ENCODE measurements at places on chromosomes 5 and 9.

DNA sequence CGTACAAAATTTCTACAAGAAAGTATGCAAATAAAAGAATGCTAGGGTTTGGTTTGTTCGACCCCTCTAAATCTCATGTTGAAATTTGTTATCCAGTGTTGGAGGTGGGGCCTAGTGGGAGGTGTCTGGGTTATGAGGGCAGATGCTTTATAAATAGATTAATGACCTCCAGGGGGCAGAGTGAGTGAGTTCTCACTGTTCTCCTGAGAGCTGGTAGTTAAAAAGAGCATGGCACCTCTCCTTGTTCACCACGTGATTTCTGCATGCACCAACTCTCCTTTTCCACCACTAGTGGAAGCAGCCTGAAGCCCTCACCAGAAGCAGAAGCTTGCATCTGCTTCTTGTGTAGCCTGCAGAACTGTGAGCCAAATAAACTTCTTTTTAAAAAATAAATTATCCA, 50.4 kb upstream of the FAM170A start:
- DNase-seq, result no peak

- DNase-seq, result no peak
Observed at GRCh38 chr5:61438298-61438970, 106.4 kb downstream of the ZSWIM6 start.

DNA sequence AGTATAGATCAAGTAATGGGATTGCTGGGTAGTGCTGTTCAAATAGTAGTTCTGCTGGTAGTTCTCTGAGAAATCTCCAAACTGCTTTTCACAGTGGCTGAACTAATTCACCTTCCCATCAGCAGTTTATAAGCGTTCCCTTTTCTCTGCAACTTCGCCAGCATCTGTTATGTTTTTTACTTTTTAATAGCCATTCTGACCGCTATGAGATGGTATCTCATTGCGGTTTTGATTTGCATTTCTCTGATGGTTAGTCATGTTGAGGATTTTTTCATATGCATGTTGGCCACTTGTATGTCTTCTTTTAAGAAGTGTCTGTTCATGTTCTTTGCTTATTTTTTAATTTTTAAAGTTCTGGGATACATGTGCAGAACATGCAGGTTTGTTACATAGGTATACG, 279.2 kb upstream of the NREP start:
- DNase-seq, result no peak

DNA sequence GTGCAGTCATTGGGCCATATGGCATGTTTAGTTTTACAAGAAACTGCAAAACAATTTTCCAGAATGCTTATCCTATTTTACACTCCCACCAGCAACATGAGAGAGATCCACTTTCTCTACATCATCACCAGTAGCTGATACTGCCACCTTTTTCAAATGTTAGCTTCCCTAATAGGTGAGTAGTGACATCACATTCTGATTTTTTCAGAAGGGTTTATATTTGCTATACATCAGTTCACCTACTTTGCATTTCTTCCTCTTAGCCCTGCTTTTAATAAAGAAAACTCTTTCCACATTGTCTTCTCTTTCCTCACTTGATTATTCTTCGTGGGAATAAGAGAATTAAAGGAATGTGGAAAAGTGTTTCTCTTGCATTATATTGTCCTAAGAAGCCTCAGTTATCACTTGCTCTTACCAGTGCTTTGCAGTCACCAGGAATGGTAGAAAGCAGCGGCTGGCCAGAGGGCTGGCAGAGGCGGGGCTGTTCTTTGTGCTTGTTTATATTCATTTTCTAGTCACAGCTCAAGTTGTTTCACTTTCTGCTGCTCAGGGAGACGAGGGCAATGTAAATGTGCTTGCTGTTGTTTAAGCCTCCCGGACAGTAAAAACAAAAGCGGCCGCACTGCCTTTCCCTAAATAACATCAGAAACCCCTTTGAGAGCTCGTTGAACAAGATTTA, 164.8 kb downstream of the HSD17B3 start:
- peak; percentile 23 for DNase-seq

DNA sequence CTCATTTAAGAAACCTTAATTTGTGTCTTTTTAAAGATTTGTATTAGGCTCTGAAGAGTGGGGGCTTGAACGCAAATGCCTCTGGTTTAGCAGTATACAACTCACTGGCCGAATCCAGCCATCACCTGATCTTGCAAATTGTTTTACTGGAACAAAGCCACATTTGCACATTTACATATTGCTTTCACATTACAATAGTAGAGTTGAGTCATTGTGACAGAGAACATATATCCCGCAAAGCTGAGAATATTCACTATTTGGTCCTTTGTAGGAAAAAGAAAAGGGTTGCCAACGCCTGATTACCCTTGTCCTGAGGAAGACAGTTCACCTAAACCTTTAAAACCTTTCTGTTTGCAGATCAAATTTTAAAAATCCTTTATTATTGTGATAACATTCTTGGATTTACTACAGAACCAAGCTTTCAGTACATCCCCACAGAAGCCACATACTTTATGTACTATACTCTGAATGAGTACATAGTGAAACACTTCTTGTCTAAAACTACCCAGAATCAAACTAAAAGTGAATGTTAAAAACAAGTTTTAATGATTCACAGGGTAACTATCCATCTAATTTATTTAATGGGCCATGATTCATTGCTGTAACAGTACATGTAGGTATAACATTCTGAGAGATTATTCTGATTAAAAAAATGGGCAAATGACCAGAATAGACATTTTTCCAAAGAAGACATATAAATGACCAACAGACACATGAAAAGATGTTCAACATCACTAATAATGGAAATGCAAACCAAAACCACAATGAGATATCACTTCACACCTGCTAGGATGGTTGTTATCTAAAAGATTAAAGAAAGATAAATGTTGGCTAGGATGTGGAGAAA, 161.0 kb downstream of the SLC25A46 start:
- DNase-seq, result no peak

- peak; percentile 51 for DNase-seq
Observed at GRCh38 chr5:159864885-159865691, 51.2 kb upstream of the ADRA1B start.

DNA sequence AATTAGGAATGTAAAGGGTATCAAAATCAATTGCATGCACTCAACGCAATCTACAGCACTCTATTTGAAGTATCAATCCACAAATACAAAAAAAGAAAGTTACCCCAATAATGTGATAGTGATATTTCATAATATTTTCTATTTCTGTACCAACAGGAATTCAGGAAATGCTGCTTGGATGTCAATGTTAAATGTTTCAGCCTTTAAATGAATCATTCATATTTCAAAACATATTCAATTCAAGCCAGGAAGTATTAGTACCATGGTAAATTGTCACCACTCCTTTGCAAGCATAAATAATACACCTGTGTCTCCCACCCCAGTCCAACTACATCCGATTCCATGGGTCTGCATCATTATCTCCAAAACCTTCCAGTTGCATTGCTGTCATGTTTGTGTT, 1185.5 kb upstream of the CDH18 start:
- DNase-seq, result no peak

- peak; percentile 77 for DNase-seq
Observed at GRCh38 chr5:172868924-172869591, 35.0 kb downstream of the ERGIC1 start.

- no peak for DNase-seq
Observed at GRCh38 chr5:153881687-153882086, 157.0 kb downstream of the FAM114A2 start.

DNA sequence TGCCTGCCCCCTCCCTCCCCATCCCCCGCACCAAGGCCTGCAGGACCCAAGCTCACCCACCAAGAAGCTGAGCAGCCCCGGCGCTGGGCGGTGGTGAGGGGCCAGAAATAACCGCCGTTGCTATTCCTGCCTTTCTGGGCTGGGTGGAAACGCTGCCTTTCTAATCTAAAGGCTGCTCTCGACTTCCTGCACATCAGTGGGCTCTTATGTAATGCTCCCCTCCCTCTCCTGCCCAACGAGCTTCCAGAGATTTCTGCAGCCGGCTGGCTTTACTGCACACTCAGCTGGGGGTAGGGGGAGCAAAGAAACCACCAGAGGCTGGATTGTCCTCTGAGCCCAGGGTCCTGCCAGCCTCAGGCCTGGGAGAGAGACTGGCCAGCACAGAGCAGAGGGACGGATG, 6.9 kb upstream of the EGR1 start:
- DNase-seq, result no peak

DNA sequence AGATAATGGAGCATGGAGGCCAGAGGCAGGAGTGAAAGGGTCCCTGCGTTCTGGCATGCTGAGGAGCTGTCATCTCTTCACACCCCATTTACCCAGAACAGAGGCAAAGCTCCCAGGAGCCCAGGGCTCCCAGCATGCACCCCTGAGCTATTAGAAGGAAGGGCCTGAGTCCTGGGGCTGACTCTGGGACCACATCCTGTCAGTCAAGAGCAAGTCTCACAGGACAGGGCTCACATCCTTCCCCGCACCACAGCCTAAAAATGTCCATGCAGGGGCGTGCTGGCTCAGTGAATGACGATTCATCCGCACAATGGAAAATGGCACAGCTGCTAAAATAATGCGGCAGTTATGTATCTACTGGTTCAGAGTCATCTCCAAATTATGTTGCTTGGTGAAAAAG, 31.4 kb downstream of the CAMK2A start:
- peak; percentile 80 for DNase-seq

DNA sequence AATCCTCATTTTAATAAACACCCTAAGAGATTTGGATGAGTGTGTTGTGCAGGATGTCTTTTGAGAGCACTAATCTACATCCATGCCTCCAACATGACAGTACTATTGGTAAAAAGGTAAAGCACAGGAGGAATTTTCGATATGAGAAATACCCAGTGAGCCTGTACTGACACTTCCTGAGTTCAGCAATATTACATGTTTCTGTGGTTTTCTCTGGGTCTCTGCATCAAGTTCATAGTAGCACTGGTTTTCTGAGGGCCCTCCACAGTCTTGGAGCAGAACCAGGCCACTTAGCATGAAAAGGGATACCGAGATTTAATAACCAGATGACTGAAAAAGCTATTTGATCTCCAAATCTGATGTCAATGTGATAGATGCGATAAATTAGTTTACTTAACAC, 524.1 kb downstream of the TMEM38B start:
- DNase-seq, result no peak

GRCh38 chr5:119275146-119275545, 80.7 kb upstream of the TNFAIP8 start:
- no peak for DNase-seq

- peak; percentile 71 for DNase-seq
Observed at GRCh38 chr9:116717150-116717549, 30.0 kb downstream of the TRIM32 start.

DNA sequence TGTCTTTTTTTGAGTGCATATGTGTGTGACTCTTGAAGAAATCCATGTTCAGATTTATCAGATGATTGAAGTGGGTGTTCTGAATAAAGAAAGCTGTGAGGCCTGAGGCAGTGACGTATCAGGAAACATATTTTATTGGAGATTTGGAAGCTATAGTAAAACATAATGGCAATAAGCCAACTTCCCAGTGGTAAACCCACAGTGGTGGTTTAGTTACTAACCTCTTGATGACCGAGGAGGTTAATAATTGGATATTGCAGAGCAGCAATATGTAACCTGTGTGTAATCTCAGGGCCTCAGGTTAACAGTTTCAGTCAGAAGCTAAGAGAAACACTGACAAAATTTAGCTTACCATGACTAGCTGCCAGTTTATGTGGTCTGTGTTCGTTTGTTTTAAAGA, 6.9 kb downstream of the RGMB start:
- no peak for DNase-seq

DNA sequence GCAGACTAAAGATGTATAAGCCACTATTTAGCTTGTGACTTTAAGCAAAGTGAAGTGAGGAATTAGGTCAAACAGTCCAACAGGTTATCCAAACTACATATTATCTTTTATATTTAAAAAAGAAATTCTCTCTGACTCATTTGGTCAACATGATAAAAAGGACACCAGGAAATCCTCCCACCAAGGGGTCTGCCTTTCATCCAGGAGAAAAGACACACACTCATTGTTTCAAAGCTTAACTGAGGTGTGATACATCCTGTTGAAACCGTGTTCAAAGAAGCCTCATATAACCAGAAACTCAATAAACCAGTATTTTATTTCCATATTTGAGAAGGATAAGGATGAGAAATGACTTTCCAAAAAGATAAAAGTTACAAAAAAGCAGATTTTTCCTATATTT, 417.1 kb downstream of the HCN1 start:
- DNase-seq, result no peak

DNA sequence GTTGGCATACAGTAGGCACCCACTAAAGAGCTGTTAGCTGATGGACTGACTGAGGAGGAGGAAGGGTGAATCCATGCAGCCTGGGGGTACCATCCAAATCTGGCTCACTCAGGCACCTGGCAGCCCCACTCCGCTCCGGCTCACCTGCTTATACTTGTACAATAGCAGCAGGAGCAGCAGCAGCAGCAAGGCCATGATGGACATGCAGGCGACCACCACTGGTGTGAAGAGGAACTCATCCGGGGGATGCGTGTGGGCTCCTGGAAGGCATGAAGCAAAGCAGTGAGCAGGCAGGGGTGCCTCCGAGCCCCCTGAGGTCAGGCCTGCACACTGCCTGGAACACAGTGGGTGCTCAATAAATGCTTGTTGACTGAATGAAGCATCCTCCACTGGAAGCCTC, 18.3 kb downstream of the CSF1R start:
- no peak for DNase-seq

- peak; percentile 86 for DNase-seq
Observed at GRCh38 chr5:159262859-159263568, at the start of gene UBLCP1. UBLCP1 (plus strand) TSS chr5:159263290; CDS start chr5:159268916, 5,626 bp downstream.

DNA sequence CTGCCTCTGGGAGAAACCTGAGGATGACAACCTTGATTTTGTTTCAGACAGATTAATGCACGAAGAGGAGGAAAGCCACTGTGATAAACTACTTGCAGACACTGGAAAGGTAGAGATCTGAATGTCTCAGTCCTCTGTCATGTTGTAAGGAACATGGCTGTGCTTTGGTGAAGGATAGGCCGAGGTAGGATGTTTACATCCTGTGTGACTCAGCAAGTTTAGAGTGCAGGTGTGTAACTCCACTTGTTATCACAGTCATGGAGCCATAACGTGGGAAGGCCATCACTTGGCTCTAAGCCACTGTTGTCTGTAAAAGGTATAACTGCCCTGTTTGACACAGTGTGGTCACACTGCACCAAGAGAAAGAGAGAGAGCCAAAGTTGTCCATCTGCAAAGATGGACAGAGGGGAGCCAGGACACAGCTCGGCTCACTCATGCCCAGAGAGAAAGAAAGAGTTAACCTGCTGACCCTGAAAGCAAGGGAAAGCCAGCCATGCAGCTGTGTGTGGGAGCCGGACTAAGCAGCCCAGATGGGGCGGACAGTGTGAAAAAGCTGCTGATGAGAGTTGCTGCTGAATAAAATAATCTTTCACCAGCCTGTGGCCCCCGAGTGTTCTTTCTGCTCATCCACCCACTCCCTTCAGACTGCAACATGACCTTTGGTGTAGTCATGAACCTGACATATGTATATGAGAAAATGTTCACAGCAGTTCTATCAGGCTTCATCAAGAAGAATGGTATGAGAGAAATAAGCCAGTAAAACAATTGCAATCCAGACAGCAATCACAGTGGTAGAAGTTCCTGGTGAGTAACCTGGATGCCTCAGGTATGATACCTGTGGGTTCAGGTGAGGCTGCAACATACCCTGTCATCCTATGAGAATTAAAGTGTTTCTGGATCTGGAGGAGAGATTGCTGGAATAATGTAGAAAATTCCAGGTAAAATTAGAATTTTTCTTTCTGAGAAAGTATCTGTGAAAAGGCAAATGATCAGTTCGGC, 115.9 kb downstream of the TARS1 start:
- DNase-seq, result no peak
